Astrocyte (in vitro differentiated cells and primary cell): ENCODE measurements at places on chromosomes 7 and 10.

GRCh38 chr10:31912898-31913850, 15.5 kb downstream of the ARHGAP12 start:
- peak; percentile 45 for DNase-seq

DNA sequence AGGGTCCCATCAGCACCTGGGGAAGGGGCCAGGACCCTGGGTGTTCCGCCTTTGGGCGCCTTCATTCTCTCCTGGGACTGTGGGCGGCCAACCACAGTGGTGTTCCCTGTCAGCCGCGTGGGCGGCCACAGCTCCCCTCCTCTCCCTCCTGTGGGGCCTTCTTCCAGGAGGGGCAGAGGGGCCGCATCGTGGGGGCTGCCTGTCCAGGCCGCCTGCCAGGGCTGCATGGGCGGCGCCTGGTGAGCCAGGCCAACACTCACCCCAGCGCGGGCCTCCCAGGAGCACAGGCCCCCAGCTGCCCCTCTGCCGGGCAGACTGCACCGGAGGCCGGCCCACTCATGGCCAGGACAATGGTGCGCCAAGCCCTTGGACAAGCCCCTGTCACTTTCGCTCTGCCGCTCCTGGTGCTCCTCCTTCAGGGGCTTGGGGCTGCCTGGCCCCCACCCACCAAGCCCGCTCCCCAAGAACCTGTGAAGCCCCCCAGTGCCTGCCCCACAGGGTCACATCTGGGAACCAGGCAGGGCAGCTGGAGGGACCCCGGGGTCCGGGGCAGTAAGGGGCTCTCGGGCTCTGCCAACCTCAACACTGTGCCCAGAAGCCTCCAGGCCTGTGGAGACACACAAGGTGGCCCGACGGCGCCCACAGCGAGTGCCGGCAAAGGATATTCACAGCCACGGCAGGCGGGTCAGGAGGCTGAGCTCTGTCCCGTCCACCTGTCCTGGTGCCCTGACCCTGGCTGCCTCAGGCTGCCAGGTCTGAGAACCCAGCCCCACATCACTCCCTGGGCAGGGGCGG, 42.8 kb downstream of the AP5Z1 start:
- DNase-seq, result no peak

DNA sequence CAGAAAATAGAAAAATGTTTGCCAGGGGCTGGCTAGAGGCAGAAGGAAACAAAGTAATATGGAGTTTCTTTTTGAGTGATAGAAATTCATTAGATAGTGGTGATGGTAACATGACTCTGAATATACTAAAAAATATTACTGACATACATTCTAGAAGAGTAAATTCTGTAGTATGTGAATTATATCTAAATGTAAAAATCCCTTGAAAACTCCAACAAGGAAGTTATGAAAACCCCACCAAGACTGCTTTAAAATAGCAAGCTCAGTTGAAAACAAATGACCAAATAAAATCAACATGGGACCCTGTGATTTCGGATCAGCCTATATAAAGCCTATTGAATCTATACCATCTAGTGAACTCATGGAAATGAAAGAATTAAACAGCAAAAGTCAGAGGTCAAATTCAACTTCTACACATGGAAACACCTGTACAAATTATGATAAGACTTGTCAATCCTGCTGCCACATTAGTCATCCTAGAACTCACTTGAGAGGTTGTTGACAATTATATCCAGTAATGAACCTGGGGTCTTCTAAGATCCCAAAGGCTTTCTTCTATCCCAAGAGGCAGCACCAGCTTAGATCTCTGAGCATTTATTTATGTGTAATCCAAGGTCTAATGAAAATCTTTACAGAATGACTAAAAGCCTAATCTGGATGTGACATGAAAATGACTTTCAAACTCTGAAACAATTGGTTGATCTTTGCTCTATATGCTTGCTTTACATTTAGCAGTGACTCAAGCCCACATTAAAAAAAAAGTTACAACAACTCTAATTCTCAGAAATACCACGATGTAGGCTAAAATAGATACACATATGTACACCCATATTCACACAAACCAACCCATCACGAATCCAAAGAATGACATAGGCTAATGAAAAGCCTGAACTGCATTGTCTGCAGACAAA, 59.3 kb downstream of the OSBPL3 start:
- DNase-seq, result no peak

DNA sequence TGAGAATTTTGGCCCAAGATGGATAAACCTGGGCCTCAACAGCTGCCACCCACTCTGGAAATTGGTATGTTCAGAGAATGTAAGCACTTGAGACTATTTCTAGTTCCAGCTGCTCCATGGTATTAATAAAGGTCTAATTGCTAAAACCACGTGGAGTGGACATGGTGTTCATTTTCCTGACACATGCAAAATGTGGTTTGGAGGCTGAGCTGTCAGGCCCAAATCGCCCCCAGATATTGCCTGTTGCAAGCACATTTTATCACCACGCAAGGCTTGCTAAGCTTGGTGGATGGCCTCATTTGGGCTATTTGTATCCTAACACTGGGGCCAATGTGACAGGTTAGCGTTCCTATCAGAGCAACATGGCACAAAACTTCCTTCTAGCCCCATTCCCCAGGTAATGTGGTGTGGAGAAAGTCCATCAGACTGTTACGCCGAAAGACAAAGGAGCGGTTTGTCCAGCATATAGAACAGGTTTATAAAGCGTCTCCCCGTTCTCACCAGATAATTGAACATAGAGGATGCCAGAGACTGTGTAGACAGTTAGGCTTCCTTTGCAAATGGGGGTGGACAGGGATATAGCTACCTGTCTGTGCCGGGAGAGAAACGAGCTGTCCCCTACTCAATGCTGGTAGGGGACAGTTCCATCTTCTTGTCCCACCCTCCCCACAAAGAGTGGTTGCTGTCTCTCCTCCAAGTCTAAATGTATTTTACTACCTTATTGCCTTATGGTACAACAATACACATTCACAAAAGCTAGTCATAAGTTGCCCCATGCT, 78.0 kb upstream of the ANKRD1 start:
- no peak for DNase-seq

GRCh38 chr10:13751191-13751764, 164.5 kb downstream of the PRPF18 start:
- DNase-seq, result no peak

- peak; percentile 74 for DNase-seq
Observed at GRCh38 chr7:45033261-45033930, 33.4 kb downstream of the CCM2 start.

DNA sequence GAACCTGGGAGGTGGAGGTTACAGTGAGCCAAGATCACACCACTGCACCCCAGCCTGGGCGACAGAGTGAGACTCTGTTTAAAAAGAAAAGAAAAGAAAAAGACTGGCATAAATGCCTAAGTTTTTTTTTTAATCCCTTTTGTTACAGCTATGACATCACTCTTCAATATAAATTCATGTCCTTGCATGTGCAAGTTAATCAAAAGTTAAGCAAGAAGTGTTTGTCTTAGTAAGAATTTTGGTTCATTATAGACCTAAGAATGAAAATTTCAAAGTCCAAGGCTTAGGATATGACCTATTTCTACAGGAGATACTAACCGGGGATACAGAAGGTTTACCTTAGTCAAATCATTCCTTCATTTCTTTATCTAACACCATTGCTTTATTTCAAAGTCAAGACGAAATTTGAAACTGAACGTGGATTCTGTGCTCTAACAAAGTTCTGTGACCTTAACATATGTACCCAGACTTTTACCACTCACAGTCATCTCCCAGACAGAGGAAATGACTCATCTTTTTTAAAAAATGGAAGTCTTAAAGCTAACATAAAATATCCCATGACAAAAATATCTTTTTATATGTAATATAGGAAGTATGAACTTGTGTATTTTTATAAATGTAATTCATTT, 29.3 kb upstream of the ITGB8 start:
- DNase-seq, result peak; percentile 56

- DNase-seq, result no peak
Observed at GRCh38 chr7:147296986-147297385, 1180.4 kb downstream of the CNTNAP2 start.

DNA sequence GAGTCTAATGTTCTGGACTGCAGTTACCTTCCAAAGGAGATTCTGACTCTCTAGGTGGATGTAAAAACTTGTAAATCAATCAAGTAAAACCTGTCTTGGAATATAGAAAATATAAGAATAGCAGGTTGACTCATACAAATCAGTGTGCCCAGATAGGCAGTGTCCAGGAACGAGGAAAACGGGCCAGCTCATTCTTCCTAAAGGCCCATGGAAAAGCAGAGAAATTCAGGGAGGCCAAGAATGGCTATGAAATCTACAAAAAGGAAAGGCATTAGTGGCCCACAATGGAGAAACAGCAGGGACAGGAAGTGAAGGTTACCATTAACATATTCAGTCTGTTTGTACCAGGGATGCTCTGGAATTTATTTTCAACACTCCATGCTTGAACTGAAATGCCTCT, 14.9 kb downstream of the GLI3 start:
- DNase-seq, result no peak

- DNase-seq, result no peak
Observed at GRCh38 chr10:49756641-49757040, 5.5 kb downstream of the OGDHL start.

- no peak for DNase-seq
Observed at GRCh38 chr7:18177129-18177814, 149.6 kb upstream of the PRPS1L1 start.

- DNase-seq, result no peak
Observed at GRCh38 chr7:77989981-77990566, 191.5 kb downstream of the PHTF2 start.

DNA sequence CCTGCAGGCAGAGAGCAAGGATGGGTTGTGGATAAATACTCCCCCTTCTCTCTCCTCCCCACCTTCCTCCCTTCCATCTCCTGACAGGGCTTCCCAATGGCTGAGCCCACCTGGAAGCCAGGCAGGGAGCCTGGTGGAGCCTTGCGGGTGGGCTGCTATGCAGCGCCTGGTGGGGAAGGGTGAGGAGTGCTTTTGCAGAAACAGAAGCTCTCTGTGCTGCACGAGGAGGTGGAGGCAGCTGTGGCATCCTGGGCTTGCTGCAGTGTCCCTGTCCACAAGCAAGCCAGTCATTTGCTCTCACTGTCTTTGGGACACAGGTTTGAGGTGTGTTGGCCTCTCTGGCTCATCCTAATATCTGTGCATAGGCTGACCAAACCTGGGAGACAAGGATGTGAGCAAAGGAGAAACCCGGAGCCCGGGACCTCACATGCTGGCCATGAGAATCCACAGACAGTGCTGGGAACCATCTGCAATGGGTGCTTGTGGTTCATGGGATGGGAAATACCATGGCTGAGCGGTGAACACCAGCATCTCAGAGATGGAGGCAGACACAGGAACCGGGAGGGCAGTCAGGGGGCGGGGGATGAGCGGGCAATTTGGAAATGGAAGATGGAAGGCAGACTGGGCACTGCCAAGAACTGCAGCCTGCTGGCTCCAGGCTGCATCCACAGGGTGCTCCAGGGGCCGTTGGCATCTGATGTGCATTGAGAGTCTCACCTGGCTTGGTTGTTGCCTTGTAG, 364.2 kb downstream of the GLRX3 start:
- DNase-seq, result no peak

- DNase-seq, result no peak
Observed at GRCh38 chr10:94149702-94150101, 156.0 kb downstream of the PLCE1 start.

- no peak for DNase-seq
Observed at GRCh38 chr10:1228467-1228975, 172.3 kb downstream of the WDR37 start.

- no peak for DNase-seq
Observed at GRCh38 chr10:612696-613095, 76.8 kb downstream of the DIP2C start.

GRCh38 chr10:48807791-48808470, 123.3 kb downstream of the WDFY4 start:
- DNase-seq, result no peak

GRCh38 chr10:129853562-129853903, 110.5 kb downstream of the EBF3 start:
- no peak for DNase-seq

DNA sequence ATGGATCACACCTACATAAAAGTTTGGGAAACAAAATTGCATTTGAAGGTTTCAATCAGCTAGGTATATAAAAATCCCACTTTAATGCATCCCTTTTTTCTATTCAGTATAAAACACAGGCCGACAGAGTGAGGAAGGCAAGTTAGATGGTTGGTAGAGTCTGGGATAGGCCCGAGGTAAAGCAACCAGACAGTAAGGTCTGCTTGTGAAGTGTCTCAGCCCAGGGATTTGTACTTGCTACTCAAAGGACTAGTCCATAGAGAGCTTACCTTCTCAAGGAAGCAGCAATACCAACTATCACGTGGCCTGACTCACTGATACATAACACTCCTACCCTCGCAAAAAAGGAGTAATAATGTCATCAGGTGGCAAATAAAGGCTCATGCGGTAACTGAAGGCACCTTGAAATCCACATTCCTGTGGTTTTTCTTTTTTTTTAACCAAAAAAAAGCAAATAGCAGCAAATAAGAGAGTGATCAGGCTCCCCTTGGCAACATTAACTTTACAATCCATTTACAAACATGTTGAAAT, 56.2 kb upstream of the ATP6V0A4 start:
- peak; percentile 34 for DNase-seq

GRCh38 chr10:43211030-43211429, 55.8 kb downstream of the RASGEF1A start:
- DNase-seq, result peak; percentile 34

DNA sequence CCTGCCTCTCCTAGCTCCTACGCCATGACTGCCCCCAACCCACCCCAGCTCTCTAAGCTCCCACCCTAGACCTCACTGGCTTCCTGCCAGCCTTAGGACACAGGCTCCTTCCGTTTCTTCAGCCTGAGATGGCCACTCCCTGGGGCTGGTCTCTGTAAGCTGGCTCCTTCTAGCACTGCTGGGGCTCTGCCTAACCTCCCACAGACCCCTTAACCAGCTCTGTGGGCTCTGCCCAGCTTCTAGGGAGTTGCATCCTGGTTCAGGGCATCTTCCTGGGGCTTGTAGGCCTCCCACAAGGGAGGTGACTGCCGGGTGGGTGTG, 478.6 kb upstream of the KLF6 start:
- no peak for DNase-seq

DNA sequence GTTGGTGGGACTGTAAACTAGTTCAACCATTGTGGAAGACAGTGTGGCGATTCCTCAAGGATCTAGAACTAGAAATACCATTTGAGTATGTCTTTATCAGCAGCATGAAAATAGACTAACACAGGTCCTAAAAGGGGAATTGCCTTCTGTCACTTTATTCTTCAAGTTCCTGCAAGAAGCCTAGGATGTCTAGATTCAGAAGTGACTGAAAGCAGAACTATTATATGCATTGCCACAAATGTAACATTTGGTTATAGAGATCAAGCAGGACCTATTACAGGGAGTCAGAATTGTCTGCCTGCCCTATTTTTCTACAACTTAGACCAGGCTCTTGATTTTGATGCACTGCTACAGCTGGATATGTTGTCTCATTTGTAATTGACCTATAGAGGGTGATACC, 364.7 kb downstream of the SORCS1 start:
- no peak for DNase-seq
